Stimulated activated CD4-positive, alpha-beta T cell treated with anti-CD3 and anti-CD28 coated beads, Interleukin-12 subunit alpha, Interleukin-12 subunit beta, amount 100 ng/mL, for 4 hours (primary cell): ENCODE measurements at places on chromosomes 7 and 10.

DNA sequence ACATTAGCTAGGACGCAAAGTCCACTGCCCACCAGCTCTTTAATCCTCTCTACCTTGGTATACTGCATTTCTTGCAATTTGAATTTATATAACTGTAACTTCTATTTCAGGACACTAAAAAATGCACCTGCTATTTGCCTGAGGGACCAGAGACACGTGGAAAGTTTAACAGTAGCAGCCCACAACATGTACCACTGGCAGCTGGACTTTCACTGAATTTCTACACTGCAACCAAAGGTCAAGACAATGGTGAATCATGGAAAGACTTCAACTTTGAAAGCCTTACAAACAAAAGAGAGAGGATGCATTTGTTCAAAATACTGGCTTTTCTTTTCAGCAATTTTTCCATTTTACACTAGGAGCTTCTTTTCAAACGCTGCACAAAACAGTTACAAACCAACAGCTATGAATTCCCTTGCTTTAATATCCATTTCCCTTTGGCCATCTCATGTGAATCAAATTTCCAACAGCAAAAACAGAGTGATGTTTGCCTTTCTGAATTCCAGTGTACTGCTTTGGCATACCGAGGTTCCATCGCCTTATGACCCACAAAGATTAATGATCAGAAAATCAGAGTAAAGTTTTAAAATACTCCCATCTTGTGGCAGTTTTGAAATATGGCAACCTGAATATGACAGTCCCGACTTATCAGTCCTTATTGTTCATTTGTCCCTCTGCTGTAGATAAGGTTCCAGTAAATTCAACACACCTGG lies 29.9 kb upstream of the HNRNPH3 start:
- DNase-seq: no peak

DNA sequence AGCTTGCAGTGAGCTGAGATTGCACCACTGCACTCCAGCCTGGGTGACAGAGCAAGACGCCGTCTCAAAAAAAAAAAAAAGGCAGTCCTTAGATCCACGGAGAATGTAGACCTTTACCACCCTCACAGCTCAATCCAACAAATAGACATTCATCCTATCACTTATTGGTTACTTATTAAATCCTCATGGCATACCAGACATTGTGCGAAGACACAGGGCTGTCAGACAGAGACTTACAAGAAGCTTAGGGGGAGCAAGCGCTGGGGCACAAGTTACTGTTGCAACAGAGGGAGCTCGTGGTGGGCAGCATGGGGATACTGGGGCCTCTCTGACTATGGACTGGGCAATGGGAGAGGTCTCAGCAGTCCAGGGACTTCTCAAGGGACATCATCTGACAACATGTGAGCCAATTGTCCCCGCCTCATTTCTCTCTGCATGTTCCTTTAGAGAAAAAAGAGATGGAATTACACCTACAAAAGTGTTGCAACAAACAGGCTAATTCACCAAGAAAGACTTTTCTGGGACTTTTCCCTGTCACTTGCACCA lies 82.8 kb upstream of the TNS3 start:
- DNase-seq: no peak

DNA sequence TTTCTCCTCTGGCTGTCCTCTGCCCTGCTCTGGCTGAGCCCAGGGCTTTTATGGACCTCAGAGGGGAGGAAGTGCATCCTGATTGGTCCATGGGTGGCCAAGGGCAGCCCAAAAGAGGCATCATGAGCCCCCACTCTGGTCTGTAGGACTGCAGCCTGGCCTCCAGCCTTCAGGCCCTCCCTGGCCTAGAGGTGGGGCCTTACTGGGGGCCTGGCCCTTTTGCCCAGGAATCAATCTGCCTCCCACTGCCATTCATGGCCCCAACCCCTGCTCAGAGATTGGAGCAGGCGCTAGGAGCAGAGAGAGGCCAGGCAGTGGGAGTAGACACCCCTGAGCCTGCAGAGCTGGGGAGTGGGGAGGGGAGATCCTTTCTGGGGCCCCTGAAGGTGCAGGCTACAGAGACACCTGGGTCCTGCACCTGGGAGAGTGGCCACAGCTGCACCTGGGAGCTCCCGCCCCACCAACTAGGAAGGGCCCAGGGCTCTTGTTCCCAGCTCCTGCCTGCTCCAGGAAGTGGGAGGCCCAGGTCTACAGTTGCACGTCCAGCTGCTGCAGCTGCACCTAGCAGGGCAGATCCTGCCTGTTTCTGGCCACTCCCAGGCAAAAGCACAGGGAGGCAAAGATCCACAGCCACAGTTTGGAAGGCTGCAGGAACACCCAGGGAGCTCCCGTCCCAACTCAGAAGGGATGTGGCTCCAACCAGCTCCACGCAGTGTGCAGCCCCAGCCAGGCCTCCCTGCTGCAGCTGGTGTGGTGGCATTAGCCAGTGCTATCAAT lies 6.4 kb upstream of the DYNC2I1 start:
- no peak for DNase-seq

- DNase-seq: no peak
These were observed 27.1 kb downstream of the LMTK2 start for GRCh38 chr7:98133621-98134303.

DNA sequence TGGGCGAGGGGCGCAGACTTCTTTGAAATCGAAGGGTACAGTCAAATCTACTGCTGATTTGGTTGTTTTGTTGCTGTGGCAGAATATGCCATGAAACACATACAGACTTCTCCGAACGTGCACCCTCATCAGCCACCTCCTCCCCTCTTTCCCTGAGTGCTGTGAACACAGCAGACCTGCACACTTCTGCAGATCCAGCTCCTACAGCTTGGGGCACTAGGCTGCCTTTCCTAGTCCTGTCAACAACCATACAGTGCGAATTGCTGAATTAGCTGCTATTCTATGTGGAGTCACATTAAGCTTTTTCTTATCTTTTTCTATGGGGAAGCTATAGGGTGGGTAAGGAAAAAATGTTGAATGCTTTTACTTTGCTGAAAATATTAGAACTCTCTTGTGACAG lies 57.5 kb downstream of the COL17A1 start:
- no peak for DNase-seq

- no peak for DNase-seq
These were observed 44.0 kb upstream of the HPSE2 start for GRCh38 chr10:99279626-99280111.

- no peak for DNase-seq
These were observed 119.9 kb downstream of the PLXNA4 start for GRCh38 chr7:132456418-132456817.

DNA sequence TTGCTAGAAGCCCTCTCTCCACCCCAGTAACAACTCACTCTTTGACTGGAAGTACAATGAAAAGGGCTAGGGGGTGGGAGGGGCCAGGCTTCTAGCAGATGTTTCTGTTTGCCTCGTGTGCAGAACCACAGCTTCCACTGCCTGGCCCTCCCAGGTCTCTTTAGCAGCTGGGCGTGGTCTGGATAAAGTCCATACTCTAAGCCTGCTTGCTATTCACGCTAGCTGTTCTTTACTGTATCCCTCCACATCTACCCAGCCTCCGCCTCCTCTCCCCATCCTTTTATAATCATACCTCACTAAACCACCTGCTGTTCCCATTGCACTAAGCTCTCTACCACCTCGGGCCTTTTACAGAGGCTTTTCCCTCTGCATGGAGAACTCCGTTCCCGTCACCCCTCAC lies 288.8 kb downstream of the CAMK1D start:
- no peak for DNase-seq

GRCh38 chr7:150325901-150326300 lies 2.6 kb upstream of the ACTR3C start:
- no peak for DNase-seq

- DNase-seq: no peak
These were observed 159.3 kb downstream of the MGMT start for GRCh38 chr10:129626309-129626708.

DNA sequence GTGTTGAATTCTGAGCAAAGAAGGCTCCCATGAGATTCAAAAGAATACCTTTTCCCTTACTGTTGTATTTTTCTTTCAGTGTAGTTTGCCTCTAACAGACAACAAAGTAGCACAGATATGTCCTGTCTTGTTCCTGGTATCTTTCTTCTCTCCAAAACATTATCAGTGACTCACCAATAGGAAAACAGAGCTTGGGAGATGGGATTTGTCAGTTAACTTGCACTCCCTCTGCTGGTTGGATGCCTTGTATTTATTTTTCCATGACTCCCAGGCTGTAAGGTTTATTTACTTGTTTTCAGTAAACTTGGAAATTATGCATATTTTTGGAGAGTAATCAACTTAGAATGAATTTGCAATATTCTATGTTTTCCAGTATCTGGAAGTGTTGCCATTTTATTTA lies 129.7 kb downstream of the SAMD9 start:
- DNase-seq: no peak

GRCh38 chr7:105638334-105638733 lies 57.0 kb upstream of the EFCAB10 start:
- DNase-seq: no peak

DNA sequence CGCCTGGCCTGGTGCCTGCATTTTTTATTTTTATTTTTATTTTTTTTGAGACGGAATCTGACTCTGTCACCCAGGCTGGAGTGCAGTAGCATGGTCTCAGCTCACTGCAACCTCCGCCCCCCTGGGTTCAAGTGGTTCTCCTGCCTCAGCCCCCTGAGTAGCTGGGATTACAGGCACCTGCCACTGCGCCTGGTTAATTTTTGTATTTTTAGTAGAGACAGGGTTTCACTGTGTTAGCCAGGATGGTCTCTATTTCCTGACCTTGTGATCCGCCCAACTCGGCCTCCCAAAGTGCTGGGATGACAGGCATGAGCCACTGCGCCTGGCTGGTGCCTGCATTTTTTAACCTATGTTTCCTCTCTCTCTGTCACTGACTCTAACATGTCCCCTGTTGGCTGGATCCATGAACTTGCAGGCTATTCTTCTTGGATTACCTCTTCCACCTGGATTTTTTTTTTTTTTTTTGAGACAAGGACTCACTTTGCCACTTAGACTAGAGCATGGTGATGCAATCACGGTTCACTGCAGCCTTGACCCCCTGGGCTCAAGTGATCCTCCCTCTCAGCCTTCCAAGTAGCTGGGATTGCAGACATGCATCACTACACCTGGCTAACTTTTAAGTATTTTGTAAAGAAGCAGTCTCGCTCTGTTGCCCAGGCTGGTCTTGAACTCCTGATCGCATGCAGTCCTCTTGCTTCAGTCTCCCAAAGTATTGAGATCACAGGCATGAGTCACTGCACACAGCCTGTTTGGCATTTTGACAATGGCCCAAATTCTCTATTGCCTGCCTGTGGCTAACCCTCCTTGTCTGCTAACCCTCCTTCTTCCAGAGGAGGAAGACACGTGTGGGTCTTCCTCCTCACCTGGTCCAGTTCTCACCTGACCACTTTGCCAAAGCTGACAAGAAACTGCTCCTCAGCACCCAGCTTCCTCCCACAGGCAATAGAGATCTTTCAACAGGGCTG lies 23.0 kb upstream of the PRPF18 start:
- DNase-seq: no peak

GRCh38 chr7:155754165-155754564 lies 58.1 kb downstream of the SHH start:
- DNase-seq: no peak

DNA sequence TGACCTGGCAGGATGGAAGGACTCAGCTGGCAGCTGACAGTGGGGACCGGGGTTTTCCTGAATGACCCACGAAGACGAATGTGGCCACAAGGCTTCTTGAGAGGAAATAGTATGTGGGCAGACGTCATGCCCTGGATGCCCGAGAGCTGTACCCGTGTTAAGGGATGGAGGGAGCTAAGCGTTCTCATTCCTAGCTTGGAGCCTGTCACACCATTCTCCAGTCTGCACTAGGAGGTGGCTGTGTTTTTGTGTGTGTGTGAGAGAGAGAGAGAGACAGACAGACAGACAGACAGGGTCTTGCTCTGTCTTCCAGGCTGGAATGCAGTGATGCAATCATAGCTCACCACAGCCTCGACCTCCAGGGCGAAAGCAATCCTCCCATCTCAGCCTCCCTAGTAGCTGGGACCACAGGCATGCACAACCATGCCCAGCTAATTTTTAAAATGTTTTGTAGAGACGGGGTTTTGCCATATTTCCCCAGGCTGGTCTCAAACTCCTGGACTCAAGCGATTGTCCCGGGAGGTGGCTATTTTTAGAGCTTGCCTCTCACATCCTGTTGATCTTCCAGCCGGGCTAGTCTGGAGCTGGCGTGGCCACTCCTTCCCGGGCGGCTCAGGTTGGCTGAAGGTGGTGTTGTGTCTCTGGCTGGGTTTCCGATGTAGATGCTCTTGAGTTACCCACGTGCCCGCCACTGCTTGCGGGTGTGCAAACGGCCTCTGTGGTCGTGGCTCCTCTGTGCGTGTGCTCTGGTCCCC lies 2.1 kb downstream of the AMZ1 start:
- DNase-seq: no peak

DNA sequence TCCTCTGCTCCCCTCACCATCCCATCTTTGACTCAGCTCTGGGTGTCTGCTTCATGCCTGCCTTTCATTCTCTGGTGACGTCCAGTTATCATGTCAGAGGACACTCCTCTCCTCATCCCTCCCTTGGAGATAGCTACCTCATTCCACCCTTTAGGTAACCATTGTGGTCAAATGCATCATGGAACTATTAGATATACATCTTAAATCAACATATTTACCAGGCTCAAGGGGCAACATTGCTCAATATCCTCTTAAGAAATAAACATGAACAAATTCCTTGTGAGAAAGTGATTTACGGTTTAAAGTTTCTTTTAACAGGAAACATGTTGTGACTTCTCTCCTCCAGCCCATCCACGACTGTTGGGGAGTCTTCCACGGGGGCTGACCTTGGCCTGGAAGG lies 511.6 kb upstream of the IGFBP3 start:
- no peak for DNase-seq

GRCh38 chr7:9407816-9408215 lies 974.4 kb downstream of the NXPH1 start:
- DNase-seq: no peak

DNA sequence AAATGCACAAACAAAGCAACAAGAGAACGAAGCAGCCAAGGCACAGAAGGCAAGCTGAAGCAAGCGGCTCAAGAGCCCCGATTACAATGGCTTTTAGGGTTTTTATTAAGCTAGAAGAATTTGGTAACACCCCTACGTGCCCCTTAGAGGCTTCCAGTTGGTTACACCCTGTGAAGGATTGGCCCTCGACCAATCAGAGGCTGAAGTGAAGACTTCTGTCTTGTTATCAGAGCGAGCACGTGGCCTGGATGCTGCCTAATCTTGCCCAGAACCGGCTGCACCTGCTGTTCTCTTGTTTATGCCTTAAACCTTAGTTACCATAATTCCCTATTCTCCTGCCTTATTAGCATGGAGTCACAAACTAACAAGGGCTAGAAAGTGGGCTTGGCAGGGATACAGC lies 21.4 kb downstream of the KCNK18 start:
- no peak for DNase-seq

DNA sequence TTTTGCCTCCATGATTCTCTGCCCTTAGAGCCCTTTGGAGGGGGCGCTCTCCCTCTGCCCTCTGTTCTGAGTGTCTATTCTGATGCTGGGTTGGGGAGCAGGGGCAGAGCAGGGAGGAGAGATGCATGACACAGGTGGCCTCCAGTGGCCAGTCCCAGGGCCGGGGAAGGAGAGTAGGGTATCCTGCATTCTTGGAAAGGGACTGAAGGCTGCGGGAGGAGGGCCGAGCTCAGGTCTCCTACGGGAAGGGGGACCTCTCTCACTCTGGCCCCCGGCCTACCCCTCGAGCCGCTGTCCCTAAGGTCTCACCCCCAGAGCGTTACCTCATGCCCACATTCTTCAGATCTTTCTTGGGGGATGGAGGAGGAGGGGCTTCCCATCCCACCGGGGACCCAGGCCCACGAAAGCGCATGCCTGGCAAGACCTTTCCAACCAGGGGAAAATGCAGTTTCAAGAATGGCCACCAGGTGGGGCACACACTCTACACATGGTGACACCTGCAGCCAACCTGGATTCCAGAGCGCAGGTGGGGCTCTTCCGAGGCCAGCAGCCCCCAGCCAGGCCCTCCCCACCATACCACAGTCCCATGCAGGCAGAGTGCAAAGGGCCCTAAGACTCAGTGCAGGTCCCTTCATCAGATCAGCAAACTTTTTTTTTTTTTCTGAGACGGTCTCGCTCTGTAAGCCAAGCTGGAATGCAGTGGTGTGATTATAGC lies 86.4 kb downstream of the MYL10 start:
- peak; percentile 77 for DNase-seq
